ENCODE measurements at places on chromosomes 2 and 18.

DNA sequence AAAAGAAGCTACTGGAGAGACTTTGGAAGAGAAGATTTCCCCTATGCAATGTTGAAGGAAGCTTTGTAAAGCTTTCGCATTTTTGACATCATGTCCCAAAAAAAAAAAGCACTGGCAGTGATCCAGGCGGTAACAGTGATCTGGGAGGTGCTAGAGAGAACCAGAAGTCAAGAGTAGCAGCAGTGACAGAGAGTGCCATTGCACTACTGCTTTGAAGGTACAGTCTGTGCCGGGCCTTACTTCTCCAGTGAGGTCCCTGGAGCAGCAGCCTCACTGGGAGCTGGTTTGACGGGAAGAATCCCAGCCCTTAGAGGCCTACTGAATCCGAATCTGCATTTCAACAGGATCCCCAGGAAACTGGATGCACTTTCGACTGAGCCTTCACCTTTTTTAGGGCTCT lies 50.9 kb upstream of the ATL2 start:
- no peak for DNase-seq

- no peak for DNase-seq
These were observed 412.8 kb downstream of the CMPK2 start for GRCh38 chr2:6452702-6453481.

- DNase-seq = no peak
These were observed 64.7 kb upstream of the ASAP2 start for GRCh38 chr2:9141706-9142460.

GRCh38 chr2:182504903-182505302 lies 78.1 kb upstream of the PDE1A start:
- no peak for DNase-seq

- DNase-seq = no peak
These were observed 10.4 kb upstream of the ST8SIA5 start for GRCh38 chr18:46767217-46767616.

DNA sequence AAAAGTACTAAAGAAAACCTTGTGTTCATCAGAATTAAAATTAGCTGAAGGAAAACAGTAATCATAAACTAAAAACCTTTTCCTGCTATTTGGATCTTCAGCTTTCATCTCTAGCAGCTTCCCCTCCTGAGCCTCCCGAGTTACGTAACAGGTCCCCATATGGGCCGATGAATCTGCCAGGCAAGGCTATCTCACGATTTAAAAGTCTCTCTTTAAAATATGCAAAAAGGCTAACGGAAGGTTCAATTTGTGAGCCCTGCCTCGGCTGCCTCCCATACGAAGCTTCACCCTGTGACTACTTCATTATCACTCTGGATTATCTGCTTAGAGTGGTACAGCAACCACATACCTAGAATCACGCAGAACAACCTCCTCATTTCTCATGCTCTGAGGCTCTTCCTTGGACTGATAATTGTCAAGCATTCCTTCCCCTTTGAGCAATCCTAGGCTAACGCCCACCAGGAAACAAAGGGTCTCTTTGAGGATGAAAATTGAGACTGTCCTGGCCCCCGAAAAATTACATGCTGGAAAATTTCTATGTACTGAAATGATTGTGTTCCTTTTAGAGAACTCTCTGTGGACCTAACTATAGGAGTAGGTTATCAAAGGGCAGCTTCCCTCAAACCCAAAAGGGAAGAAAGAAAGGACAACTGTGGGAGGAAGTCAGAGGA lies 147.4 kb downstream of the ZEB2 start:
- no peak for DNase-seq

GRCh38 chr2:239904496-239904895 lies 120.6 kb downstream of the NDUFA10 start:
- no peak for DNase-seq

DNA sequence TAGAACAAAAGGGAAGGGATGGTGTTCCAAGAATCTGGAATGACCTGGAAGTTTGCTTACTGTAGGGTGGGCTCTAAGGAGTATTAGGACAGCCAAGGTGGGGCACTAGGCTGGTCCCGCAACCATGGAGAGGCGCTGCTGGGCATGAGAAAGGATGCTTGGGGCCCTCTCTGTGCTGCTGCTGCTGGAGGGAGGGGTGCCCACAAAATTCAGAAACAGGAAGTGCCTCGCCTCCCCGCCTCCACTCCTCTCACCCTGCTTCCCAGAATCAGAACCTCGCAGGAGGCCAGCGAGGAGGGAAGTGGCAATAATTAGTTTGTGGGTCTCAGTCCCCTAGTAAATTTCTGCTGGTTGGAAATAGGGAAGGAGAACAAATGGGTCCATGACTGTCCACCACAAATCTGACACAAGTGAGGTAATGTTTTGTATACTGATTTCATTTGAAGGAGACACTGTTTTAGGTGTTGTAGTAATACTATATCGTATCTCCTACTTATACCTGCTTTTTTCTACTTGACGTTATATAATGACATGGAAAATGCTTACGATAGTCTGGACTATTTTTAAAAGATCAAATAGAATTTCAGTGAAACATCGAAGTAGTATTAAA lies 7.9 kb upstream of the PDCL3 start:
- DNase-seq = no peak

GRCh38 chr2:215003001-215003400 lies 135.4 kb downstream of the ABCA12 start:
- no peak for DNase-seq

GRCh38 chr18:57029761-57030160 lies 117.1 kb upstream of the BOD1L2 start:
- no peak for DNase-seq

- DNase-seq = peak; percentile 1
These were observed 7.6 kb upstream of the MSTN start for GRCh38 chr2:190069936-190070696.

- DNase-seq = no peak
These were observed 27.5 kb upstream of the CD28 start for GRCh38 chr2:203678971-203679370.

DNA sequence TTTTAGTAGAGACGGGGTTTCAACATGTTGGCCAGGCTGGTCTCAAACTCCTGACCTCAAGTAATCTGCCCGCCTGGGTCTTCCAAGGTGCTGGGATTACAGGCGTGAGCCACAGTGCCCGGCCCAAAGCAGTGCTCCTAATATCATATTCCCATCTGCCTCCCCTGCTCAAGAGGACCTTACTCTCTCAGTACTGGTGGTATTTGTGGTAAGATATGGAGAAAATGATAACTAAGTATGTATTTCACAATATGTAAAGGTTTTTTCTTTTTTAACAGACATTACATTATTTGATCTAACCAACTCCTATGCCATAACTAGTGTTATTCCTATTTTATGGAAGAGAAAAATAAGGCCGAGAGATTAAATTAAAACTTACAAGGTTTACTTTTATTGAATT lies 201.0 kb downstream of the CAMKMT start:
- DNase-seq = no peak

GRCh38 chr2:86253424-86253823 lies 54.2 kb downstream of the MRPL35 start:
- no peak for DNase-seq

DNA sequence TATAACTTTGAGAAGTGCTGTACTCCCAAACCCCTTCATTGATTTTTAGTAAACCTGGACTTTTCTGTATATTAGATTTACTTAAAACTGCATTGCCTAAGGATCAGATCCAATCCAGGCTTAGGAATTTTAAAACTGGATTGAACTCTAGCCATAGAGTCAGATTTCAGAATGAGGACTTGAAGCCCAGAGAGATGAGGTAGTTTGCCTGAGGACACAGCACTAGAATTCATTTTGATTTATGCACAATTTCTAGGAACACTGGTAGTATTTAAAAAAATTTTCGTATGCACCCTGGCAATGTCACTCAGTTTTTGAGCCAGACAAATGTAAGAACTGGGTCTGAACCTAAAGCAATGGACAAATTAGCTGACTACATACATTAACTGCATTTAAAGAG lies 144.9 kb downstream of the KCTD1 start:
- DNase-seq = no peak

DNA sequence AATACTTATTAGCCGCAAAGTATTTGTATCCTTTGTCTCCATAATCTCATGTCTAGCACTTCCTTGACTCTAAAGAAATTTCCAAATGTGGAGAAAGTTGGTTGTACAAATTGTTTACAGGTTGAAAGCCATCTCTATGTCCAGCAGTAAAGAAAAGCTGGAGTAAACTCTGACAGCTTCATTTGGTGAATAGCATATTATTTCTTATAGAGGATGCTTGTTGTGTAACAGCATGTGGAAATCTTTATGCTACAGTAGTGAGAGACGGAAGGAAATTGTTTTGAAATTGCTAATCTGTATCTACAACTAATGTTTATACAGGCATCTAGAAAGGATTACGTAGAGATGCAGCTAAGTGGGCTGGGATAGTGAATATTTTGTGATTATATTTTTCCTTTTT lies 78.5 kb downstream of the UGGT1 start:
- no peak for DNase-seq

DNA sequence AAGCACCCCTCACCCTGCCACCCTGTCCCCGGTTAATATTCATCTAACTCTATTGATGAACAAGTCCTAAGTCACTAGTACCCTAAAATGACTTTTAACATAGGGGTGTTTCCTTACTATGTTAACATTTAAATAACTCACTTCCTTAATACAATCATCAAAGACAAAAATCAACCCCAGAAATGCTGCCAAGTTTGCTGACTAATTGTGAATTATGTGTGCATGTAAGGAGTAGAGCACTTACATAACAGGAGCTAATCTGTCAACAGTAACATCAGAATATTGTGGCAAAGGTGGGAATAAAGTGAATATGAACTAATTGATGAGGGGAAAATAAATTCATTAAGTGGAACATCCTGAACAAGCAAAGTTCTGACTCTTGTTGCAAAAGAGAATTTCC lies 81.4 kb upstream of the ERBB4 start:
- no peak for DNase-seq

GRCh38 chr2:176484838-176485237 lies 215.6 kb downstream of the MTX2 start:
- DNase-seq = no peak

GRCh38 chr18:48948112-48949049 lies 2.4 kb downstream of the SMAD7 start:
- no peak for DNase-seq

DNA sequence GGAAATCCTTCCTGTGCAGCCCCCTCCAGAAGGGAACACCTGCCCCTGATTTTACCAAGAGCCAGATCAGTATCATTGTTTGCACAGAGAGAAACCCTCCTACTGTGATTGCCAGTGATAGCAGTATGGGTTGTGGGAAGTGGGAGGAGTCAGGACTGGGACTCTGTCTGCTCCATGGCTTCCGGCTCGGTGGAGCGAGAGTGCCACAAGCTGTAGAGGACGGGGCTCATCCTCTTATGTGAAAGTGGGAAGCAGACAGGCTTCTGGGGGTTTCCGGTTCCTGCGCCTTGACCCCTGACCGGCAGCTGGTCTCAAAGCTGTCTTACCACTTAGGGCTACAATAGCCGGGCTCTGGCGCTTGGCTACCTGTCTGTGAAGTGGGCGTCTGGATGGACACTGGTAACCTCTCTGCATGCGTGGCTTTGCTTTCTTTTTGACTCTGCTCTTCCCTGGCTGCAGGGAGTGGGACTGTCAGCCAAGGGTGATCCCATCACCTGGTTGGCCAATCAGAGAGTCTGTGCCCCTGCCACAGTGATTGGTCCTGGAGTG lies 79.7 kb downstream of the BCL2L11 start:
- DNase-seq = no peak

GRCh38 chr2:78768016-78768415 lies 257.5 kb upstream of the REG3G start:
- no peak for DNase-seq

DNA sequence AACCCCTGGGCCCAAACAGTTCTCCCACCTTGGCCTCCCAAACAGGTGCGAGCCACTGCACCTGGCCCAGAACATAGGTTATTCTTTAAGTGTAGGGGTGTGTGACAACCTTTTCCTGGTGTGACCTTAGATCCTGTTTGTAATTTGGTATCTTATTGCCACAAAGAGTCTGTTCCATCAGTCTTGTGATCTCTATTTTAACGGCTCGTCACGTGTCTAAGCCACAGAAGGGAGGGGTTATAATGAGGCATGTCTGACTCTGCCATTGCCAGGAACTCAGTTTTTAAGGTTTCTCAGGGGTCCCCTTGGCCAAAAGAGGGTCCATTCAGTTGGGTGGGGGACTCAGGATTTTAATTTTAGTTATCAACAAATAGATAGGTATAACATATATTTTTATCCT lies 4.4 kb upstream of the ALS2 start:
- DNase-seq = no peak

DNA sequence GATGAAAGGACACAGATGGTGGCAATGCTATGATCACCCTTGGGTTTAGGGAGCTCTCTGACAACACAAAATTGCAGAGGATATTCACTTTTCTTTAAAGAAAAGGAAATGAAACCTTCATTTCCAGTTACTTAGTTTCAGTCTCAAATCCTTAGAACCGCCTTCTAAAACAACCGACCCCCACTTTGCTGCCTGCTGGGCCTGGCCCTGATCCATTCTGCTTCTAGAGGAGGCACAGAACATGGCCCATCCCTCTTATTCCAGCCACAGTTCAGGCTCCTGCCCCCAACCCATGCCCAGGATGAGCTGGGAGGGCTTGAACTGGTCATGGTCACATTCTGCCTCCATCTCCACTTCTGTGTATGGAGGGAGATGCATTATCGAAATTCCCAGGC lies 311.6 kb downstream of the EN1 start:
- no peak for DNase-seq

GRCh38 chr18:44696892-44697291 lies 16.2 kb downstream of the SETBP1 start:
- DNase-seq = no peak

DNA sequence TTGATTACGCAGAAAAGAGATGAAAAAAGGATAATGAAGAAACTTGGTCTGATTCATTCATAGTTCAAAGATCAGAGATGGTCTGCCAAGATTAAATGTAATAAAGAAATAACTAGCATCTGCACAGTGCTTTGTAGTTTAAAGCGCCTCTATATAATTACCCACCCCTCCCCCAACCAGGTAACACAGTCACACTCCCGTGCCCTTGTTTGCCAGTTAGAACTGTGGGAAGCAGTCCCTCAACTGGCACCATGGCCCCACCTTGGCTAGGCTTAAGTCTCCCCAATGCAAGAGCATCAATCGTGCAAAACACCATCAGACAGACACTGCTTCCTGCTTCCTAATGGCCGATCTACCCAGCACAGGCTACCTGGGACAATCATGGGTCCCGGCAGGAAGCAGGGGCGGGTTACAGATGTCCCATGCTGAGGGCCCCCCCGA lies 11.6 kb downstream of the ADCY3 start:
- no peak for DNase-seq

GRCh38 chr2:219687882-219688559 lies 60.6 kb downstream of the SLC4A3 start:
- DNase-seq = no peak

All from stimulated activated CD4-positive, alpha-beta T cell treated with anti-CD3 and anti-CD28 coated beads, Interleukin-1b, Interleukin-23, amount 100 ng/mL, for 1 hour (primary cell).